Activated T-helper 17 cell treated with anti-CD3 and anti-CD28 coated beads, Interleukin-2, amount 50 U/mL, for 72 hours (primary cell): ENCODE measurements at places on chromosomes 6 and 20. TPM values are rescaled to one million over a fixed set of nuclear protein-coding genes. Genes with fewer than 3 reads are reported as not detected.
A peak's percentile ranks its signal among the peaks of the same experiment; 100 is the strongest.

The SNAP25 gene
- total RNA-seq, result 7.2 TPM

- ATAC-seq, result no peak
These were observed 33.3 kb upstream of the ECHDC1 start for GRCh38 chr6:127376685-127377084.

DNA sequence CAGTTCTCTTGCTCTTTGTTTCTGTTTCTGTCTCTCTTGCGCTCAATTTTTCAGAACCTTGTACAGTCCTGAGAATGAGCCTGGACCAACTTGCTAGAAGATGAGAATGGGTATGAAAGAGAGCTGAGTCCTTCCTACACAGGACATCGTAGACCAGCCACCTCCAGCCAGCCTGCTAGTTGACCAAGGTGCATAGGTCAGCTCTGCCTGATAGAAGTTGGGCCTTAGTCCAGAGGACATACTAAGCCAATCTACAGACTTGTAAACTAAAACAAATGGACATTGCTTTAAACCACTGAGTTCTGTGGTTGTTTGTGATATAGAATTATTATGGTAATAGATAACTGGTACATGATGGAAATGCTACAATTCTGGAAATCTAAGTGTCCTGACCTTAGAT lies 236.4 kb upstream of the ZFP64 start:
- ATAC-seq, result no peak

- ATAC-seq, result peak; percentile 92
These were observed 215.2 kb downstream of the TMEM242 start for GRCh38 chr6:157107915-157108651.

DNA sequence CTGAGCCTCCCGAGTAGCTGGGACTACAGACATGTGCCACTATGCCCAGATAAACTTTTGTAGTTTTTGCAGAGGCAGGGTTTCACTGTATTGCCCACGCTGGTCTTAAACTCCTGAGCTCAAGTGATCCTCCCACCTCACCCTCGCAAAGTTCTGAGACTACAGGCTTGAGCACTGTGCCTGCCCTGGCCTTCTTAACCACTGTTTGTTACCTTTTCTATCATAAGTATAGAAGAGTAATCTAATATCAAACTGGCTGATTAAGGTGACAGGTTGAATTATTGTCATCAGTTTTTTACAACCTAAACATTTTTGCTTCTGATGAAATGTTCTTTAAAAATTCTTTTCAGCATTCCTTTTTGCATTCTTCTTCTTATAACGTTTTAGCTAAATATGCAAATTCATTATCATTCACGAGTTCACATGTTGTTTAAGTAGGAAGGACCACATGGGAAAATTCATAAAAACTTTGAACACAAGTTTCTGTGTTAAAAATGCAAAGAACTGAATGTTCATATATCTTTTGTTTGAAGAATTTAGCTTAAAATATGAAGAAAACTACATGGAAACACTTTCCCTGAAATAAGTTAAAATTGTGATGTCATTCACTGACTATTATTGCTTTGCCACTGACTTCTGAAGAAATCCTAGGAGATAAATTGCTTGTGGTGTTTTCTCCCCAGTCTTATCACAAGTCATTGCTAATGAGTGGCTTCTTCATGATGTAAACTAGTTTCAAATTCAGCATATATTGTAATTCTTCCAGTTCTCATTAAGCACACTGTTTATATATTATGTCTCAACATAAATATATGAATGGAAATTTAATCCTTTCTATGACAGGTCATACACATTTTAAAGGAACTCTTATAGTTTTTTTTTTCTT lies 106.7 kb downstream of the ADGRB3 start:
- no peak for ATAC-seq

The TRIM15 gene
- not detected for total RNA-seq

The ZNF341 gene
- 6.4 TPM for total RNA-seq

DNA sequence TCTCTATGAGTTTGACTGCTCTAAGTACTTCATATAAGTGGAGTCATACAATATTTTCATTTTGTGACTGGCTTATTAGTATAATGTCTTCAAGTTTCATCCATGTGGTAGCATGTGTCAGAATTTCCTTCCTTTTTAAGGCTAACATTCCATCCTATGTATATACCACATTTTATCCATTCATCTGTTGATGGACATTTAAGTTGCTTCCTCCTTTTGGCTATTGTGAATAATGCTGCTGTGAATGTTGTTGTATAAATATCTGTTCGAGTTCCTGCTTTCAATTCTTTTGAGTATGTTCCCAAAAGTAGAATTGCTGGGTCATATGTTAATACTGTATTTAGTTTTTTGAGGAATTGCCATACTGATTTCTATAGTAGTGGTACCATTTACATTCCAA lies 79.5 kb downstream of the PTPRA start:
- no peak for ATAC-seq

DNA sequence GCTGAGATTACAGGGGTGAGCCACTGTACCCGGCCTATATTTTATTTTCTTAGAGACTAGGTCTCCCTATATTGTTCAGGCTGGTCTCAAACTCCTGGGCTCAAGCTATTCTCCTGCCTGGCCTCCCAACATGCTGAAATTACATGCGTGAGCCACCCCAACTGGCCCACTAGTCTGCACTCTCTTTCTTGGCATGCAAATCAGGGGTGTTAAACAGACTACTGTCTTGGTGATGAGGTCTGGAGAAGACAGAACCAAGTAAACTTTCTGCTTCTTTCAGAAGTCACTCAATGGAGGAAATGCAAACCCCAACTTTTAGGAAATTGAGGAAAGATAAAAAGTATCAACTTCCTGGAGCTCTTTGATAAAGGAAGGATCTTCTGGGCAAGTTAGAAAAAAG lies 8.0 kb upstream of the TUBB2B start:
- no peak for ATAC-seq
